Fibroblast of skin of right quadriceps (primary cell): ENCODE measurements at places on chromosomes 12 and 14.

GRCh38 chr14:89401241-89401640 is 15.8 kb downstream of the FOXN3 start:
- no peak for DNase-seq

- DNase-seq = peak; percentile 52
Measured at GRCh38 chr12:76685246-76685678, 78.7 kb upstream of the ZDHHC17 start.

DNA sequence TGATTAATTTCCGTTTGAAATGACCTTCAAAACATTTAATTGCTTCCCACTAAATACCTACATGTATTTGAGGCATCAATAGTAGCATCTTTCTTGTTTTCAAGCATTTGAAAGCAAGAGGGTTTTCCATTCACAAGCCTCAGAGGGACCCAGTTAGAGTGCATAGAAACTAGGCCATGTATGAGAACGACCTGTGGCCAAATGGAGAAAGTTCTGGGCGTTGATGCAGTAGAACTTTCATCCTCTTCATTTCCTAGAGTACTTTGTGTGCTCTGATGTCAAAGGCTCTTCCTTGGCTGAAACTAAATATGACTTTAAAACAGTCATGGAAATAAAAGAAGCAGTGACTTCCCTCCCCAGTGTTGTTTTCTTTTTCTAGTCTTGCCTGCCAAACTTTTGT is 944 bp upstream of the DHRS7 start:
- no peak for DNase-seq

- no peak for DNase-seq
Measured at GRCh38 chr12:68976395-68976841, 43.4 kb upstream of the CPM start.
